Smooth muscle cell of the brain vasculature (primary cell): ENCODE measurements at places on chromosomes 12 and 14.
A peak's percentile ranks its signal among the peaks of the same experiment; 100 is the strongest.

DNA sequence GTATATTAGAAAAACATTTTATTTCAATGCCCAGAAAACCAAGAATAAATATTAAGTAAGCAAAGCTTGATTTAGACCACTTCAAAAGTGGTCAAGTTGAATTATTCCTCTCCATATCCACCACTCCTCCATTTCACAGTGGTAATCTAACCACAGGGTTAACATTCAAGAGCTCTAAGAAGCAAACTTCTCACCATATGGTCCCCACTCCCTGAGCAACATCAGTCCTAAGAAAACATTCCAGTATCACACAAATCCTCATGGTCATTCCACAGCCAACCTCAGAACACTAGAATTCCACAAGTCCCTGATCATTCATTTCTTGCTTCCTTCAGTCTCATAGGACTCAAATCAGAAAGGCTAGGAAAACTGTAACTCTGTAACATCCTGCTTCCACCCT is 47.9 kb downstream of the ST8SIA1 start:
- peak; percentile 87 for DNase-seq

DNA sequence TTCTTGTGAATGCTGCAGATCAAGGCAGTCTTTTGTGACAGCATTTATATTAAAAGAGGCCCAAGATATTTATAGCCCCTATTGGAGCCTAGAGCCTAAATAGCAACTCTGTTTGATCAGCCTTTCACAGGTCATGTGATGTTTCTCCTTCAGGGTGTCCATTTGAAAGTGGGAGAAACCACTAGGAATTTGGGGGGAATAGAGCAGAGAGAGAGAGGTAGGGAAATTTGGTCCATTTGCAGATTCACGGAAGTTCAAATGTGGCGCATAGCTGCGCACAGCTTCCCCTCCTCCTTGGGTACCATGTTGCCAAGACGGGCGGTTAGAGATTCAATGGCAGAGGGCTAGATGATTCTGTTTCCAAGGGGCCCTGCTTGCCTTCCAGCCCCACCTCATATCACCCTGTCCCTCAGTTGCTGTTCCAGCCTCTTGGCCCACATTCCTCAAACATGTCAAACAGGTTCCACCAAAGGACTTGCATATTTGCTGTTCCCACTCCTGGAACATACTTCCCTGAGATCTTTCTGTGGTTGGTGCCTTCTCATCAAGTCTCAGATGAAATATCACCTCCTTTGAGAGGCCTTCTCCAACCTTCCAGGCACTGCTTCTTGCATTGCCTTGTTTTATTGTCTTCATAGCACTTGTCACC is 220.8 kb downstream of the CHST11 start:
- DNase-seq, result no peak

DNA sequence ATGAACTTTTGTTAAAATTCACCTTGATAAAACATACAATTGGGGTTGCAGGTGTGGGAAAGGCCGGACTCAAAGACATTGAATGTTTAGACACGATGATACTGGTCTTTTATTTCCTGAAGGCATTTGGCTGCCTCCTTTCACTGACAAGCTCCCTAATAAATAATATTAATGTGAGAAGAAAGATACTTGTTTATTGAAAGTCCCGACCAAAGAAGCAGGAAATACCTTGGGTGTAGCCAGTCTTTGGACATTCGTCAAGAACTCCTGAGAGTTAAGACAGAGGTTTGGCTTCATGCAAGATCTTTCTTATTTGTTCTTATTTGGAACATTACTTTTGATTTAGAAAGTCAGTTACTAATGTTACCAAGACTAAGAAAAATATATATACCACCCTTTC is 1133.8 kb upstream of the SEL1L start:
- DNase-seq, result no peak

DNA sequence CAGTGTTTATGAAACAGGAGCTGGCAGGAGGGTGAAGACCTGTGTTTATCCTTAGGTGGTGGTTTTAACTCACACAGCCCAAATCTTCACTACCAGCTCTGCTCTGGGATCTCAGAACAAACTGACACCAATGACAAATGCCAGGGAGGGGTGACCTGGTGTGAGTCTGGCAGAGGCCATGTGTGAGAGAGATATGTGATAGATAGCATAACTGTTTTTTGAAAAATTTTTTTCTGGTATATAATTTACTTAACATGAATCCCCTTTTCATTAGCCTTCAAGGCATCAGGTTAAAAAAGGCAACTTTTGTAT is 51.5 kb downstream of the SLC38A4 start:
- DNase-seq, result no peak

DNA sequence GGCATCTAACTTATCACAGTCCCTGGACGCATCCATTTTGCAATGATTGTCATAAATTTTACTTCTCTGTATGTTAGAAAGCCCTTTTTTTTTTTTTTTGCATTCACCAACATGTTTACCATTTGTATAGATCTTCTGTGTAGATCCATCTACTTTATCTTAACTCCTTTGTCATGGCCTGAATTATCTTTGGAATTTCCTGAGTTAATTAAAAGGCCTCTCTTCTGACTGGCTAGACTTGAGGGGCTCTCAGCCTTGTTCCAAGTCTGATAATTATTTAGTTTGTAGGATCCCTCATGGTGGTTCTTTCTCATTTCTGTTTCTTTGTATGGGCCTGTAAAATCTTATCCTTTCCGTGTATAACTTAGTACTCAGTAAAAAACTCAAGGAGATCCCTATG is 387.0 kb downstream of the C12orf50 start:
- no peak for DNase-seq

GRCh38 chr14:71705460-71705859 is 226.8 kb upstream of the RGS6 start:
- no peak for DNase-seq
